ENCODE measurements at places on chromosomes 12 and 14.

- no peak for DNase-seq
These were observed 52.0 kb upstream of the RIMBP2 start for GRCh38 chr12:130768120-130768519.

DNA sequence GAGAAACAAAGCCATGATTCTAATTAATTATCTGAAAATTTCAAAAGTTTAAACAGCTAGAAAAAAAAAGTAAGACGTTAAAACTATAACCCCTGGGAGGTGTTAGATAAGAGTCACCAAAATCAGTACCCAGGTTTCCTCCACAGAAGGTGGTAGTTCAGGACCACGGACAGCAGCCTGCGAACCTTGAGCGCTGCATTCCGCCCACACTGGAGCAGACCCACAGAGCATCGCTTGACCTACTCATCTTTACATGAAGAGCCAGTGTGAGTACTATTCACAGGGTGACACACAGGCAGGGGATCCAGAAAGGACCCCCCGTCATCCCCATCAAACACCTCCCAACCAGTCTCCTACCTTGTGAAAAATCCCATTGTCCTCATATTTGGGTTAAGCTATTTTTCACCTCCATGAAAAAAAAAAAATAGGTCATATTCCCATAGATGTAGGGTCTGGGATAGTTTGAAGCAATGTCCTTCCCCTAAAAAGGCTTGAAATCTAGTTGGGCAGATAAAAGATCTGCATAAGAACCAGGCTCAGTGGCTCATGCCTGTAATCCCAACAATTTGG, 8.8 kb upstream of the CHGA start:
- DNase-seq: no peak

GRCh38 chr14:51844081-51844881, 16.1 kb upstream of the GNG2 start:
- DNase-seq: no peak

GRCh38 chr14:36519431-36520321, at the start of gene NKX2-1:
Gene NKX2-1, minus strand, starts transcription at chr14:36520232. Its CDS starts 103 bp downstream, at chr14:36520129.
- no peak for DNase-seq

GRCh38 chr12:22729431-22729956, 104.5 kb downstream of the ETNK1 start:
- peak; percentile 82 for DNase-seq

DNA sequence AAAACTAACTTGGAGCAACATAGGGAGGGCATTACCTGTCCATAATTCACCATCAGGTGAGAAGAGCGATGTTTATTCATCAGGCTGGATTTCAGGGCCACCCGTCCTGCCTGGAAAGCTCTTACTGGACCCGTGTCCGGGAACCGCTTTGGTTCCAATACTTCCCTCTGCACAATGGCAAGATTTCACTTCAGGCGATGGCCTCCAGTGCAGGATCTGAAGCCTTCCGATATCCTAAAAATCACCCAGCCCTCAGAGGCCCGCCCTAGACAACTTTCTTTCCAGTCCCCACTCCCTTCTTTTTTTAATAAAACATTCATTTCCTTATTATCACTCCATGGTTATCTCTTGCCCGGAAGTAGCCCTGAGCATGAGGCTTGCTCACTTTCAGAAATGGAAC, 92.5 kb downstream of the BCL11B start:
- DNase-seq: no peak

GRCh38 chr14:101927859-101928258, 36.5 kb upstream of the DYNC1H1 start:
- DNase-seq: no peak

DNA sequence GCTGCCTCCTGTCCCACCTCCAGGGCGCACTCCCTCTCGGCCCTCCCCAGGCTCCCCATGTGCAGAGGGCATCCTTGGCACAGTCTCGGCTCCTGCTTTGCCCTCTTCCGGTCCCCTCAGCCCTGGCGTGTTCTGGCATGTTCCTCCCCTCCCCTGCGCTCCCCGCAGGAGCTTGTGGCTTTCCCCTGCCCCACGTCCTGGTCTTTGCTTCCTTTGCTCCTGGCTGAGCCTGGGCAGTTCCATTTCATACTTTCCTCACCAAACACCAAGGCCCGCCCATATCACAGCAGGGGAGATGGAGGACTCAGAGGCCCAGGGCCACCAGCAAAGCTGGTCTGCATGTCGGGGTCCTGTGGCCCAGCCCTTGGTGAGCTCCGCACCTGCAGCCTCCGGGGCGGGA, 56.0 kb downstream of the FBRSL1 start:
- DNase-seq: no peak

DNA sequence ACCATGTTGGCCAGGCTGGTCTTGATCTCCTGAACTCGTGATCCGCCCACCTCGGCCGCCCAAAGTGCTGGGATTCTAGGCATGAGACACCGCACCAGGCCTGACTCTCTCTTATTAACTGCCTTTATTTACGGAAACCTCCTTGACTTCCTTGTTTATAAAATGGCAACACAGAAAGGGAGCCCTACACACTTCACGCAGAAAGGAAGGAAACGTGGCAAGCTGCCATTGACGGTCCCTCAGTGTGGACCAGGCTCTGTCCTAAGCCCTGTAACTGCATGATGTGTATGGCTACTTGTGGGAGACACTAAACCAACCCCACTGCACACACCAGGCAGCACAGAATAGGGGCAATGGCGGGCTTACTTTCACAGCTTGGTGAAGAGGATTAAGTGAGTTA, 11.7 kb downstream of the CINP start:
- no peak for DNase-seq

- peak; percentile 76 for DNase-seq
These were observed 41.9 kb upstream of the FKBP4 start for GRCh38 chr12:2752676-2753371.

DNA sequence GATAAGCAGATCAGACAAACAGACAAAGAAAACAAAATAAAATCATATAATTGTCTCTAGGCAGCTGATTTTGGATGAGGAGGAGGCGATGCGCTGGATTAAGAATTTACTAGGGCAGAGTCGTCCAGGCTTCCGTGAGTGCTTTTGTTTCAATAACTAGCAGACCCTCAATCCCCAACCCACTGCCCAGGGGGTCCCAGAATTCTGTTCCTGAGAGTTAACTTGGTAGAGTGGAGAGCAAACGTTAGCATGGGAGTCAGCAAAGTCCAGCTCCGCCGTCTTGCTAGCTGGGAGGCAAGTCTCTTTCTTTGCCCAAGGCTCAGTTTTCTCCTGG, 95.5 kb upstream of the TBX5 start:
- no peak for DNase-seq

- no peak for DNase-seq
These were observed 17.4 kb downstream of the C12orf50 start for GRCh38 chr12:88011755-88012154.

DNA sequence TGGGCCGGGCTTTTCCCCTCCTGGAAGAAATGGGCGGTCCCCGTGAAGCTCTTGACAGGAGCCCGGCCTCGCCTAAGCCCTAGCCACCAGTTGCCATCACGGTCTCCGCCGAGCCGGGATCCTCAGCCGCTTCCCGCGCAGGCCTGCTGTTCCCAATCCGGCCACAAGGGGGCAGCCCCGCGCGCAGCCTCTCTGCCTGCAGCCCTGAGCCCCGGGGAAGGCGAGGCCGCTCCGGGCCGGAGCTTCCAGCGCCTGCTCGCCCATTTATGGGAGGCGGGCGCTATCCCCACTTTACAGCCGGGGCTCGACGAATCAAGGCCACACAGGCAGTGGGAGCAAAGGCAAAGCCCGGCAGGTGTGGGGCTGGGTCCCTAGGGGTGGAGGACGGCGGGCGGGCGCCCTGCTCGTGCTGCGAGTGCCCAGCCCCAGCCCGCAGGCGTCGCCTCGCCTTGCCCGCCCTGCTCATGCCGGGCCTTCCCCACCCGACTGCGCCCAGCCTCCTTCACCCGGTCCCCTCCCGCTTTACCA, 61.5 kb downstream of the LGMN start:
- DNase-seq: peak; percentile 50

DNA sequence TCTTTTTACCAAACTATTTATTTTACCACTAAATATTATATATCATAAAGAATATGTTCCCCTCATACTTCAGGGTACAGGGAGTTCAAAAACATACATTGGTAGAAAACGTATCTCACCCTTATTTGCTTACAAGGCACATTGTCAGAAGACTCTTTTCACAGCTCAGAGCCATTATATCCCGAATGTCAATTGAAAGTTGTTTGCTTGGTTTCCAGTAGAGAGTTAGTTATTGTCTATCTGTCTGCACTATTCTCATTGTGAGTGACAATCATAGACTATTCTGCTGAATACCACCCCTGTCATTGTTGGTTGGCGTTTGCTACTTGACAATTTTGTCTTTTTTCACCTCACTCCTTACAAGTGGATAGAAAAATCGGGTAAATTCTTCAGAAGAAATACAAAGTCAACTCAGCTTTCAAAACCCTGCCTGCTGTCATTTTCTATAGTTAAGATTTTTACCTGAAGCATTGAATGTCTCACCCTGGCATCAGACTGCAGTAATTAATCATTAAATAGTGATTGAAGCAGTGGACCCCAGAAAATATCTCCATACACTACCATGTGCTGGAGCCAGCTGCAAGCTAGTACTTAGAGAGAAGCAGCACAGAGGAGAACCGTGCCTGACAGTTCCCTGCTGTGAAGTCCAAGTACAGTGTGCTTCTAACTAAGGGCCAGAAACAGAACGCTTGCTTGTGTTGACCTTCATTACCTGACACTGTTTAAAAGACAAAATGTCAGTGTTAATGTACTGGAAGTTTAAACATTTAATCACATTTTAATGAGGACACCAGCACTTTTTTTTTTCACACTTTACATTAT, 510.6 kb downstream of the RERGL start:
- no peak for DNase-seq

- DNase-seq: no peak
These were observed 270.2 kb downstream of the ALG10B start for GRCh38 chr12:38586789-38587188.

- peak; percentile 34 for DNase-seq
These were observed 198.7 kb upstream of the EEA1 start for GRCh38 chr12:93127582-93128331.

DNA sequence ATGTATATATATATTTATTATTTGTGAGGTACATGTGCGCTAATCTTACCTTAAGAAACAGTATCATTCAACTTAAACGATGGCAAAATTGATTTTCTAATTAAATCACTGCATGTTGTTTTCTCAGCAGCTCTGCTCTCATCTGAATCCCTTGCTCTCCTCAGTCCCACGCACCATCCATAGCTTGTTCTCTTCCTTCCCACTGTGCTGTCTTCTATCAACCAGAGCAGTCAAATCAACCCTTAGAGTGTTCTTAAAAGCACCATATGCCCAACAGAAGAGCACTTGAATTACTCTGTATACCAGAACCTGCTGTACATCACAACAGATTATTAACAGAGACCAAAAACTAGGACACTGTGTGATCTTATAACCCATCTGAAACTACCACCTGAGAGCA, 209.4 kb upstream of the G2E3 start:
- no peak for DNase-seq

- DNase-seq: no peak
These were observed 31.3 kb upstream of the ULK1 start for GRCh38 chr12:131862994-131863710.

- DNase-seq: no peak
These were observed 444 bp upstream of the NKX2-8 start for GRCh38 chr14:36582874-36583241.

DNA sequence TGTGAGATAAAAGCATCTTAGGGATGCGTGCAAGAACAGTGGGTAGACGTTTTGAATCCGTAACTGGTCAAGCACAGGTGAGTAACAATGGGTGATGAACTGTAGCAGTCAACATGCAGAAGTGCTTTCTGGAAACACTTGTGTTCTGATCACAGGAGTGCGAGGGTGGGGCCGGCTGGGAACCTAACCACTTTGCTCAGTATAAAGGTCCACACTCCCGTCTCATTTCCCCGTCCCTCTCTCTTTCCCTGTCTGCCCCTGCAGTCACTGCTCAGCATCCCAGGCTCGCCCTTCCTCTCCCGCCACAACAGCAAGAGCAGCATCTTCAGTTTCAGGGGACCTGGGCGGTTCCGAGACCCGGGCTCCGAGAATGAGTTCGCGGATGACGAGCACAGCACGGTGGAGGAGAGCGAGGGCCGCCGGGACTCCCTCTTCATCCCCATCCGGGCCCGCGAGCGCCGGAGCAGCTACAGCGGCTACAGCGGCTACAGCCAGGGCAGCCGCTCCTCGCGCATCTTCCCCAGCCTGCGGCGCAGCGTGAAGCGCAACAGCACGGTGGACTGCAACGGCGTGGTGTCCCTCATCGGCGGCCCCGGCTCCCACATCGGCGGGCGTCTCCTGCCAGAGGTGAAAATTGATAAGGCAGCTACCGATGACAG, 127.1 kb downstream of the FIGNL2 start:
- DNase-seq: peak; percentile 19

- no peak for DNase-seq
These were observed 310.1 kb upstream of the DIO3 start for GRCh38 chr14:101250948-101251811.

DNA sequence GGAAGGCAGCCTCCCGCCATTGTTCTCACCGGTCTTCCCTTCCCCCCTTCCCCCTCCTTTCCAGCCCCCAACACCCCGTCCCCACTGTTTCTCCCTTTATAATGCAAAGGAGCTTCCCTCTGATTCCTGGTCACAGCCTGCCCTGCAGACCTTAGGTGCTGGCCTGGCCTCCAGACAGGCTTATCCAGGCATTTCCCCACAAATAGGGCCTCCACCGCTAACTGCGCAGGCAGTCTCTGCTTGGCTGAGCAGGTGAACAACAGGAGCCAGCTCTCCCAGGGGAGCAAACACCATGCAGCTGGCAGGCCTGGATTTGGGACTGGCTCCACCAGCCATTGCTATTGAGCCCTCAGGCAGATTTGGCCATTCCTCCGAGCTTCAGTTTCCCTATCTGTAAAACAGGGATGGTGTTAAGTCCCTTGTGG, 46.0 kb downstream of the SMIM41 start:
- DNase-seq: peak; percentile 19

GRCh38 chr14:52079239-52079959, 10.5 kb upstream of the NID2 start:
- DNase-seq: no peak

GRCh38 chr14:55356913-55357312, 54.7 kb downstream of the ATG14 start:
- no peak for DNase-seq

GRCh38 chr12:3102771-3103410, 25.7 kb downstream of the TSPAN9 start:
- no peak for DNase-seq

GRCh38 chr14:69690042-69690441, 76.9 kb upstream of the SRSF5 start:
- no peak for DNase-seq

Data from brain (organoid and tissue), 16 donors.